ENCODE measurements at places on chromosomes 1 and 21. TPM values are rescaled to one million over a fixed set of nuclear protein-coding genes. Genes with fewer than 3 reads are reported as not detected.
A peak's percentile ranks its signal among the peaks of the same experiment; 100 is the strongest.

- DNase-seq, result no peak
Observed at GRCh38 chr1:20184481-20184900, 1.4 kb upstream of the UBXN10 start.

DNA sequence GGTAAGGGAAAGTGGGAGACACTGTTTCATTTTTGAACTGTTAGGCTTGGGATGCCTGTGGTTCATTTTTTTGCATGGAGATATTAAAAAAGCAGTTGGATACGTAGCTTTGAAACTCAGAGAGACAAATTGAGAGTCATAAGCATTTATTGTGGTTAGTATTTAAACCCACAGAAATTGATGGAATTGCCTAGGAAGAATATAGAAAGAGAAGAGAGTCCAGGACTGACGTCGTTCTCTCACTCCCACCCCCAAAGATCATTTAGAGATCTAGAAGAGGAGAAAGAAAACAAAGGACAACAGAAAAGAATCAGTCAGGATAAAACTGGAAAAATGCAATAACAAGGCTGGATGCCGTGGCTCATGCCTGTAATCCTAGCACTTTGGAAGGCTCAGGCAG lies 73.2 kb upstream of the BMP8A start:
- no peak for DNase-seq

GRCh38 chr1:23530747-23531561 lies at the start of gene E2F2:
Gene E2F2, minus strand, starts transcription at chr1:23531233. Its CDS starts 440 bp downstream, at chr1:23530793.
- DNase-seq, result peak; percentile 70

The F13B gene
- total RNA-seq, result not detected
